ENCODE measurements at places on chromosomes 16 and 17.

DNA sequence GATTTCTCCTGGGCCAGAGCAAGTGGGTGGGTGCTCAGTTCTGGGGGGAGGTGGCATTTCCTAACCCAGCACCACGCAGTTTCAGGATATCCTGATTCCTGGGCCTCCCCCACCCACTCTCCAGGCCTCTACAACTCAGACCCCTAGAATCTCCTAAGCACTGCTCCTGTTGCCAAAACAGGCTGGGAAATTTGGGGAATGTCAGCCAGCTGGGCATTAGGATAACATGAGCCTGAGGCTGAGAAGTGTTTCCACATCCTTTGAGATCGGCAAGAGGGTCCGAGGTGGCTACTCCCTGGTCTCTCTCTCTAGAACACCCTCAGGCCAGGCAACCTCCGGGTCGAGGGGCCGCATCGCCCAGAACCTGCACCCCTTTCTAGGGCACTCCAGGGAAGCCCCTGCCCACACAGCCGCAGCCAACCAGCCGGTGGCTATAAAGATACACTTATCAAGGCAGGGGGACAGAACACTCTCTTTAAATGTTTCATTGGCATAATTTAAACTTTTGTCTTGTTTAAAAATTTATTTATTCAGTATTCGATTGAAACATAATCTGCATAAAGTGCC, 23.6 kb downstream of the TBC1D16 start:
- DNase-seq = no peak

- peak; percentile 48 for DNase-seq
These were observed 16.6 kb upstream of the DLX4 start for GRCh38 chr17:49952209-49952911.

GRCh38 chr16:51431517-51432241, 280.6 kb upstream of the SALL1 start:
- no peak for DNase-seq

DNA sequence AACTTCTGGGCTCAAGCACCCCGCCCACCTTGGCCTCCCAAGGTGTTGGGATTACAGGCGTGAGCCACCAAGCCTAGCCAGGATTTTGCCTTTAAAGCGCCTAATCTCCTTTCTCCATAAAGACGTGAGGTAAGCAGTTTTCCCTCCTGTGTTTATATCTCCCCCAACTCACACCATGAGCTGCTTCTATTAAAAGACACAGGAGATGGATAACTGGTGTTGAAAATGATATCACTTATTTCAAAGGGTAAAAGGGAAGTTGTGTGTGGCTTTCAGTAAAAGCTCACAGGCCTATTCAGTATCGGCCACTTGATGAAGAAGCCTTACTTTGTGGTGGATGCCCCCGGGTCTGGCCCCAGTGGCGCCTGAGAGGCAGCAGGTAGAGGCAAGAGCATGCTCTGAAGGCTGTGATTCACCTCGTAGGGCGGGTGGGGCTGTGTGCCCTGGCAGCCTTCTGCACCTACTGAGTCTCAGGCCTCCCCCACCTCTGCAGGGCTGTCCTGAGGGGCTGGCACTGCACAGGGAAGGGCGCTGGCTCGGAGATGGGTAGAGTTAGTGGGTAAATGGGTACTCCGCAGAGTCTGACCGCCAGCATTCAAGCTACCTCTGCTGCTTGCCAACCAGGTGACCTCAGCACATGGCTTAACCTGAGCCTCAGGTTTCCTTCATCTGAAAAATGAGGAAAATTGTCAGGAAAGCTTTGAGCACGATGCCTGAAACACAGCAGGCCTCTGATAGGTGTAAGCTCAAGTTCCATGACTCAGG, 146.8 kb downstream of the CLEC16A start:
- DNase-seq = no peak

GRCh38 chr16:78249056-78249455, 149.6 kb downstream of the WWOX start:
- no peak for DNase-seq

DNA sequence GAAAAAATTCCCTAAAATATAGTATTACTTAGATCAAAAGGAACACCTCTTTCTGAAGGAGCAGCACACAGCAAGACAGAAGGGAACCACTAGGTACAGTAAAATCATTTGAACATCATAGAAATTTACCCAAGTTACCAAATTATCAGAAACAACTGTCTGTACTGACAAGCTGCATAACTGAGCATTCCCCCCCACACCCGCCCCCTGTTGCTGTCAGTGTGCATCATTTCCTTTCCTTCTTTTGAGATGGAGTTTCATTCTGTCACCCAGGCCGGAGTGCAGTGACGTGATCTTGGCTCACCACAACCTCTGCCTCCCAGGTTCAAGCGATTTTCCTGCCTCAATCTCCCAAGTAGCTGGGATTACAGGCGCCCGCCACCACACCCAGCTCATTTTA, 120.7 kb downstream of the TRIM37 start:
- DNase-seq = no peak

DNA sequence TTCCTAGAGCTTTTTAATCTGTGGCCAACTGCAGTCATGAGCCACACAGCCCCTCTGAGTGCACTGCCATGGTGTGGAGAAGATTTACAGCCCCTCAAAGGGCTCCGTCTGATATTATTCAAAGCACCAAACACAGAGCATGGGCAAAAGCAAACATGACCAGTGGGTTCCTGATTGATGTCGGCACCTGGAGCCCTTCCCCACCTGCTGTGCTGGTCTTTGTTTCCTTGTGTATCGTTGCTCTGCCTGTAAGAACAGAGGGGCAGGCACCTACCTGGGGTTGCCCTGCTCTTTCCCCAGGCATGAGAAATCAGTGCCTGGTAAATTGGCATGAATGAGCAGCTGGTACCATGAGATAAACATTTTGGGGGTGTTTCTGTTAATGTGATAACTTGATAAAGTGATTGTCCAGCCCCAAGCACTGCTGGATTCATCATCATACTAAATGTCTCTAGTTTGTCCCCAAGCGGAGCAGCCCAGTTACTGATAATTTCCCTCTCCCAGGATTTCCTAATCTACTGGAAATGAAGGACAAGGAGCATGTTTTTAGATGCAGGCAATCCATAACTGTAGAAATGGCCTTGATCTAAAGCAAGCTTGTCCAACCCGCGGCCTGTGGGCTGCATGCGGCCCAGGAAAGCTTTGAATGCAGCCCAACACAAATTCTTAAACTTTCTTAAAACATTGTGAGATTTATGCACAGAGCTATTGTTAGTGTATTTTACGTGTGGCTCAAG, 5.0 kb upstream of the SPIRE2 start:
- DNase-seq = no peak

- no peak for DNase-seq
These were observed 168.5 kb downstream of the MSI2 start for GRCh38 chr17:57424777-57425188.

DNA sequence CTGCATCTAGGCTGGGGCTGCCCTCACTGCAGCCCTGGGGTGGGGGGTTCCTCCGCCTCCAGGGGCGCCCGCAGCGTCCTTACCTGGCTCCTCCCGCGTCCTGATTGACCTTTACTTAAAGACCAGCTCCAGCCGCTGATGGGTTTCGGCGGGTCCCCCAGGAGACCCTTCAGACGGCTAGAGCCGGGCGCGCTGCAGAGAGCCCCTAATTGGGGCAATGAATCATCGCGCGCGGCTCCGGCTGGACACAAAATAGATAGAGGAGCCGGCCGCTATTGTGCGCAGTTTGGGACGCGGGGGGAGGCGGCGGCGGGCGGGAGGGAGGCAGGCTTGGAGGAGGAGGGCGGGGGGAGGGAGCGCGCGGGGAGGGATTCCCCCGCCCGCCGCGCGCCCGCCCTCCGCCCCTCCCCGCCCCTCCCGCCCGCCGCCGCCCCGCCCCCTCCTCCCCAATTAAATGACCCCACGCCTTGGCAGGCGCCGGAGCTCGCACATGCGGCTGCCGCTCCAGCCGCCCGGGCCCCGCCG, 56.5 kb upstream of the CIBAR2 start:
- no peak for DNase-seq

GRCh38 chr16:2478279-2478678, 3.4 kb downstream of the TBC1D24 start:
- DNase-seq = peak; percentile 74

GRCh38 chr17:64769712-64770111, 107.6 kb upstream of the SMURF2 start:
- no peak for DNase-seq

DNA sequence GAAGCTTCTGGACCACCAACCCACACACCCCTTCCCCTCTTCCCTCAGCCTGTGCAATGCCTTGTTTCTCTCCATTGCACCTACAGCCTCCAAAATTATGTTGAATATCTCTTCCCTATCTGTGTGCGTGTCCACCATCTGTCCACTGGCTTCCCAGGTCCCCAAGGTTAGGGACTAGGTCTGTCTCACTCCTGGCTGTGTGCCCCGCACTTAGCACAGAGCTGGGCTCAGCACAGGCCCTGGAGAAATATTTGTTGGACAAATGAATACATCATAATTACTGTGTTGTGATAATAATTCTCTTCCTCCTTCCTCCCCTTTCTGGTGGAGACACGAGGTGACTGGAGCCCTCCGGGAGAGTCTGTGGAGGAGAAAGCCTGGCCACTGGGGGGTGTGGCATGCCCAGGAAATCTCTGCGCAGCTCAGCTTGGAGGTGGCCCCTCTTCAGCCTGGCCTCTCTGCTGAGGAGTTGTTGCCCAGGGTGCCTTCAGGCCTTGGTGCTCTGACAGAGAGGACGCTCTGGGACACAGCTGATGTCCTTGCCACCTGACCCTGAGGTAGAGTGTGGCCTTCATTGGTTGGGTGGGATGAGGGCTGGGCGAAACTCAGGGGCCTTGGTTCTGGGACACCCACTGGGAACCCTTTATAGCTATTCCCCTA, 3.3 kb upstream of the BRD7 start:
- DNase-seq = no peak

DNA sequence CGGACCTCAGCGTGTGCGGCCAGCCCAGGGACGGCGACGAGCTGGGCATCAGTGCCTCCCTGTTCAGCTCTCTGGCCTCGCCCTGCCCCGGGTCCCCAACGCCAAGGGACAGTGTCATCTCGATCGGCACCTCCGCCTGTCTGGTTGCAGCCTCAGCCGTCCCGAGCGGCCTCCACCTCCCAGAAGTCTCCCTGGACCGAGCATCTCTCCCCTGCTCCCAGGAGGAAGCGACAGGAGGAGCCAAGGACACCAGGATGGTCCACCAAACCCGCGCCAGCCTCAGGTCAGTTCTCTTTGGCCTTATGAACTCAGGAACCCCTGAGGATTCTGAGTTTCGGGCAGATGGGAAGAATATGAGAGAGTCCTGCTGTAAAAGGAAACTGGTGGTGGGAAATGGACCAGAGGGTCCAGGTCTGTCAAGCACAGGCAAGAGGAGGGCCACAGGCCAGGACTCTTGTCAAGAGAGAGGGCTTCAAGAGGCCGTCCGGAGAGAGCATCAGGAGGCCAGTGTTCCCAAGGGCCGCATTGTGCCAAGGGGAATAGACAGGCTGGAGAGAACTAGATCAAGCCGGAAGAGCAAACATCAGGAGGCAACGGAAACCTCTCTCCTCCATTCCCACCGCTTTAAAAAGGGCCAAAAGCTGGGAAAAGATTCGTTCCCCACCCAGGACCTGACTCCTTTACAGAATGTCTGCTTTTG, 825 bp downstream of the HASPIN start:
- DNase-seq = no peak

DNA sequence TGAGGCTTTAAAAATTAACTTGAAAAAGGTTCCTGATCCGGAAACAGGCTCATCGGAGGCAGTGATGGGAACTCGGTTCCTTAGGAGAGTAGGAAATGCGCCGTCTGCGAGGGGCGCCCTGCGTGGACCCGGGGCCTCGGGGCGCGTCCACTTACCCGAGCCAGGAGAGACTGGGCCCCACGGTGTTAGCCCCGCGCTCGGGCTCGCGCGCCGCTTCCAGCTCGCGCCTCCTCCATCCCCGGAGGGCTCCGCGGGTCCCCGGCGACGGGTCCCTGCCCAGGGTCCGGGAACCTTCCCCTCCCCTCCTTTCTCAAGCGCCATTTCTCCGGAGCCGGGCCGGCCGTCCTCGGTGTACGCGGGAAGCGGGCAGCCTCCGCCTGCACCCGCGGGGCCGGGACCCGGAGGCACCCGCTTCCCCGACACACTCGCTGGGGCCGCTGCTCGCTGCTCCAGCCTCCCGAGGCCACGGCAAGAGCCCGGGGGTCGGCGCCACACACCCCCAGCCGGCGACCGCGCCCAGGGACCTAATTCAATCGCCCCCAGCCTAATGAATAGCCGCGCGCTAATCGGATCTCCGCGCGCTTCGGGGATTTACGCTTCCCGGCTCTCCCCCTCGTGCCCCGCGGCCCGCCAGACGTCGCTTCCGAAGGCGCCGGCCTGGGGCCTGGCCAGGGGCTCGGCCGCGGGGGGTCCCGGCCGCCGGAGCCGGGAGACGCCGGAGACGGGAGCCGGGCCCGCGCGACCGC, 2.2 kb upstream of the BAHCC1 start:
- DNase-seq = no peak

DNA sequence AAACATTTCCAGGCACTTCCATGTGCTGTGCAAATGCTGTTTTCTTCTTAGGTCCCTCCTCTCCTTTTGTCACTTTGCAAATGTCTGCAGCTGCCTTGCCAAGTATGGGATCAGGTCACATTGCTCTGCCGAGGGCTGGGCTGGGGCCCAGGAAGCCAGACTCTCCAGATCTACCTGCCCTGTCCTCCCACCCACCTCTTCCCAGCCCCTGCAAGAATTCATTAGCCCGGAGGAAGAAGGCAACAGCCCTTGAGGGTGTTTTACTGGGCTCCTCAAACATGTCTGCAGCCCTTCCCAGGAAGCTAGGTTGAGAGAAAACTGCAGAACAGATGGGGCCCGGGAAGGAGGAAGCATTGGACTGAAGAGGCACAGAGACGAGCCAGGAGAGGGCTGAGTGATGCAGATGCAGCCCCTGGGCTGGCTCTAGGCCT, 47.1 kb downstream of the WSB1 start:
- DNase-seq = no peak

DNA sequence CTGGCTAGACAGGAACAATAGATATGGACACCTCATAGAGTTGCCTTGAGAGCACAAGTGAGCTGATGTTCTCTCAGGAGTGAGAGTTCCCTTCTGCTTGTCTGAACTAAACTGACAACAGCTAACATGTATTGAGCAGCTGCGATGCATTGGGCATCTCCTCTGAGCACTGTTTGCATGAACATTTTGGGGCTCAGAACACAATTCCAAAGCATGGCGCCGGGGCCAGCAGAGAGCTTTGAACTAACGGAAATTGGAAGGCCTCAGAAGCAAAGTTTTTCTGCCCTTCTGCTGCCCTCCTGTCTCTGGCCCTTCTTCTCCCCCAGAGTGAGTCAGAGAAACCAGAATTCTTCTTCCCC, 38.1 kb downstream of the TRPV2 start:
- no peak for DNase-seq

- DNase-seq = no peak
These were observed 27.8 kb upstream of the NAT9 start for GRCh38 chr17:74803971-74804370.

Measured in hematopoietic multipotent progenitor cell treated with erythropoietin and hydrocortisone succinate and interleukin-3 and kit ligand, for 15 days (in vitro differentiated cells).